Muscle of back (tissue), 13 donors: ENCODE measurements at places on chromosomes 4 and X.

GRCh38 chr4:166903408-166903807 lies 330.9 kb downstream of the SPOCK3 start:
- no peak for DNase-seq

DNA sequence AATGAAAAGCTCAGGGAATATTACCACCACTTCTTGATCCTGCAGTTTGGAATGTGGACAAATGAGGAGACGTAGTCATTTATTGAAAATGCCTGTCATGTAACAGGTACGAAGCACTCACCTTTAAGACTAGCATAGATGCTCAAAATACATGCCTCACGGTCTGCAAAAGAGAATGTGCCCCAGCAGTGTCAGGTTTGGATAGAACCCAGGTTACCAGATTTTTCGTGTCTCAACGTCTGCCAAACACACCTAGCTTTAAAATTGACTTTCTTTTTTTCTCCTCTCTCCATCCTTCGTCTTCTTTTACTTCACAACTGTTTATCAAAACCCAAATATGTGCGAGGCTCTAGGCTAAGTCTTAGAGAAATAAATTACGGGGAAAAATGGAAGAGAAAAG lies 606.8 kb upstream of the ATOH1 start:
- DNase-seq = no peak

- peak; percentile 80 for DNase-seq
Measured at GRCh38 chrX:121050781-121051180, 3.4 kb downstream of the GLUD2 start.

DNA sequence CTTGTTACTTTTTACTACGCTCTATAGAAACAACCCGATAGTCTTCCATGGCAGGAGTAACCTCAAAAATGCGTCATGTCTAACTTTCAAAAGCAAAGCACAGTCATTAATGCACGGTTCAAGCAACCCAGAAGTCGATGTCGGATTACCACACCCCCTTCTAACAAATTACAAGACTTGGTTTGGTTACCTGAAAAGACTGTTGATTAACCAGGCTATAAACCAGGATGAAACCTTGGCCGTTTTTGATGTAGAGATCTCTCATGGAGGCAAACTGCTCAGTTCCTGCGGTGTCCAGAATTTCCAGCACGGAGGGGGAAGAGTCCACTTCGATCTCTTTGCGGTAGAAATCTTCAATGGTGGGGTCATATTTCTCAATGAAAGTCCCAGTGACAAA lies 2.4 kb downstream of the RAP2C start:
- peak; percentile 28 for DNase-seq

- no peak for DNase-seq
Measured at GRCh38 chr4:35939751-35940150, 304.6 kb downstream of the ARAP2 start.

- no peak for DNase-seq
Measured at GRCh38 chr4:13860126-13860525, 232.6 kb upstream of the BOD1L1 start.

GRCh38 chr4:56655209-56655626 lies 25.9 kb downstream of the HOPX start:
- no peak for DNase-seq

- no peak for DNase-seq
Measured at GRCh38 chr4:162011089-162011488, 152.7 kb downstream of the FSTL5 start.
